M059J (cell line): ENCODE measurements at places on chromosomes 2 and 18.

- DNase-seq: no peak
These were observed 174.5 kb downstream of the CTIF start for GRCh38 chr18:48713309-48713708.

- peak; percentile 80 for DNase-seq
These were observed 49.8 kb downstream of the LDLRAD4 start for GRCh38 chr18:13268158-13269012.

- no peak for DNase-seq
These were observed 150.2 kb downstream of the NCKAP5 start for GRCh38 chr2:133418021-133418420.

DNA sequence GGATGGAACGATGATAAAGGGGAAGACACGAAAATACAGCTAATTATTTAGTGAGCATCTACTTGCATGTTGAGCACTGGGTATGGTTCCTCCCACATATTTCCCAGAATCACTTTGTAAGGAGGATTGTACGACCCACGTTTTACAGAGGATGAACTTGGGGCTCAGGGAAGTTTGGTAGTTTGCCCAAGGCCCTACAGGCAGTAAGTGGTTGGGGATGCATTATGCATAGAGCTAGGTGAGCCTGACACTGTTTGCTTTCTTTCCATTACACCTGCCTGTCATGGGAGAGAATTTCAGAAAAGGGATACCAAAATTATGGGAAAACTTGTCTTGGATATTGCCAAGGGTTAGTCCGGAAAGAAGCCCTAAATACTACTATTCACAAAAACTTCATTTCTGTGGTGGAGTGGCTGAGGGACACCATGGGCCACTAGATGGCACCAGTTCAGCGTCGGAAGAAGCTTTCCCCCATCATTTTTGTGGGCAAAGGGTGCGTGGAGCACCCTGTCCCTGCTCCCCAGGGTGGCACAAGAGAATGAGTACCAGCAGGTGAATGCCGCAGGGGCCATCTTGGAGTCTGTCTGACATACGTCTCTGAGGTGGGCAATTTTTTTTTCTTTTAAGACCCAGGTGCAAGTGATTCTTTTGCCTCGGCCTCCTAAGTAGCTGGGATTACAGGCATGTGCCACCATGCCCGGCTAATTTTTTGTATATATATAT is 23.5 kb upstream of the C18orf32 start:
- peak; percentile 59 for DNase-seq

- peak; percentile 69 for DNase-seq
These were observed 61.6 kb downstream of the BMP10 start for GRCh38 chr2:68809324-68810240.

- peak; percentile 18 for DNase-seq
These were observed 61.3 kb downstream of the MGAT4A start for GRCh38 chr2:98669675-98670074.

DNA sequence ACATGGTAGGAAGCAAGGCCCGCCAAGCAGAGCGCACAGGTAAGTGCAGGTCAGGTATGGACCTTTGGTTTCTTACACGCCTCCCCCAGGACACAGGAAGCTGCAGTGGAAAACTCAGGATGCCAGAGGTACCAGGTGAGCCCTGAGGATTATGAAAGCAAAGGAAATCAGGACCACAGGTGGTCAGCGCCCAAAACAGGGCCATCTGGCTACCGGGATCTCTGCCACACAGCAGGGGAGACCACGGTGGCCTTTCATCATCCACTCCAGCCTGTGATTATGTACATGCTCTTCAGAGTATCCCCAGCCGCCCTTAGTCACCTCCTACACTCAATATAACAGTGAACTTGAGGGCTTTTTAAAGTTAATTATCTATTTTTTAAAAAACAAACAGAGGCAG is 125.5 kb upstream of the EPC2 start:
- DNase-seq: no peak

GRCh38 chr2:145931781-145932395 is 1412.0 kb upstream of the ZEB2 start:
- DNase-seq: peak; percentile 1

DNA sequence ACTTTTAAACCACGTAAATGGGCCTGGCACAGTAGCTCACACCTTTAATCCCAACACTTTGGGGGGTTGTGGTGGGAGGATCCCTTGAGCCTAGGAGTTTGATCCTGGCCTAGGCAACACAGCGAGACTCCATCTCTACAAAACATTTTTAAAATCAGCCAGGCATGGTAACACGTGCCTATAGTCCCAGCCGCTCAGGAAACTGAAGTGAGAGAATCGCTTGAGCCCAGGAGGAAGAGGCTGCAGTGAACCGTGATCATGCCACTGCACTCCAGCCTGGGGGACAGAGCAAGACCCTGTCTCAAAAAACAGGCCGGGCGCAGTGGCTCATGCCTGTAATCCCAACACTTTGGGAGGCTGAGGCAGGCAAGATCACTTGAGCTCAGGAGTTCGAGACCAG is 12.2 kb downstream of the ROCK1 start:
- no peak for DNase-seq

DNA sequence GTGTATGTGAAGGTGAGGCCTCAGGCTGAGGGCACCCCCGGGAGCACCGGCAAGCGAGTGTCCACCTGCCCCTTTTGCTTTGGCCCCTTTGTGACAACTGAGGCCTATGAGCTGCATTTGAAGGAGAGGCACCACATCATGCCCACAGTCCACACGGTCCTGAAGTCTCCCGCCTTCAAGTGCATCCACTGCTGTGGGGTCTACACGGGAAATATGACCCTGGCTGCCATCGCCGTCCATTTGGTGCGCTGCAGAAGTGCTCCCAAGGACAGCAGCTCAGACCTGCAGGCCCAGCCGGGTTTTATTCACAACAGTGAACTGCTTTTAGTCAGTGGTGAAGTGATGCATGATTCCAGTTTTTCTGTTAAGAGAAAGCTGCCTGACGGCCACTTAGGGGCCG is 28.9 kb downstream of the ADNP2 start:
- no peak for DNase-seq

DNA sequence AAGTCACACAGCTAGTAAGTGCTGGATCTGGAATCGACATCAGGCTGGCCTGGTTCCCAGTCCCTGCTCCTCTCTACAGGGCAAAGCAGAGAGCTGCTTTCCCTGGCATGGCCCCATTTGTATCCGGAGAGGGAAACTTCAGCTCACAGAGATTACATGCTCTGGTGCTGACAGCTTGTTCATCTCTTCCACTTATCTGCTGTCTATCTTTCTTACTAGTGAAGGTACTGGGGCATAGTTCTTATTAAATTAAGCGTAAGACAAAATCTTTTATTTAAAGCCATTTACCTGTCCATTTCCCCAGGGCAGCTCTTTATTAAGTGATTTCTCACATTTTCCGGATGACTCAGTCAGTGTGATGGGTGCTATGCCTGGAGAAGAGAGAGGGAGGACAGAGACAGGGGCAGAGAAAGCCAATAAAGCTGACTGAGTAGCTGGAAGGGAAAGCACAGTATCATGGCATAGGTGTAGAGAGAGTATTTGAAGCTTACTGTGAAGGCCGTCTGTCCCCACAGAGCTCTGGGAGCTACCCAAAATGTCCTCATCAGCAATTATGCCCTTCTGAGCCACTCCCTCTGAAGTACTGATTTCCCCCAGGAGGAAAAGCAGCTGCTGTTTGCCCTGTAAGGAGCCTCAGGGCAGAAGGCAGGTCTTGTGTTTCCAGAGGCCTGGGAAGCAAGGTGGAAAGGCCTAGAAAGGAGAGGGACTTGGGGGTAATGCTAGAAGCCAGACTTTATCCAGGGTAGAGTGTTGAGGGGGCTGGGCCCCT is 44.1 kb upstream of the EPAS1 start:
- DNase-seq: peak; percentile 82

- DNase-seq: no peak
These were observed 15.4 kb upstream of the FOSL2 start for GRCh38 chr2:28377195-28377816.

DNA sequence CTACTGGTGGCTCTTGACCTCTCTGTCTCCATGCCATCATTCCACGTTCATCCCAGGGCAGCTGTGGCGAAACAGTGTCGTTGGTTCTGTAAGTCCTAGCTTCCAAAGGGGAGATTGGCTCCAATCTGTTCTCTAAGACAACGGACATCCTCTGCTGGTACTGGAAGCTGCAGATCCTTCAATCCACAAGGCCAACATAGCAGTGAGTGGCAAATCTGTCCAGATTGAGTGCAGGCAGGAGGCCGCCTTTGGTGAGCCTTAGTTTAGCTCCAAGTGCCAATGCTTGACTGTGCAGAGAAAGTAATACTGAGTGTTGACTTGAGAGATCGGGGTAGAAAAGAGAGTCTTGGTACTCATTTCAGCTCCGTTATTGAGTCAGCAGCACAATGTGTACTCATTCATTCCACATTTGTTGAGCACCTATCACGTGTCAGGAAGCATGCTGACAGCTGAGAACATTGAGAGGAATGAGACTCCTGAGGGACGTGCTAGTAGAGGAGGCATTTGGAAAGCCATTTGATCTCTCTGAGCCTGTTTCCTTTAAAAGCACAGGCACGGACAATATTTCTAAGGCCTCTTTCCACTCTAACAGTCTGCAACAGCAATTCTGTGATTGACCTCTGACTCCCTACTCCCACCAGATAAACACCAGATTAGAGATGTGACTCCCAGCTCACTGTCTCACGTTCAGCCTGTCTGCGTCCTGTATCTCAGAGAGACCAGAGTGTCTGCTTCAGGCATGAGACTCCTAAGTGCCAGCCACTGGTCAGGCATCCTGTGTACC is 306.0 kb downstream of the CLIP4 start:
- DNase-seq: peak; percentile 46

GRCh38 chr2:172877826-172878225 is 142.2 kb downstream of the RAPGEF4 start:
- DNase-seq: peak; percentile 41

- peak; percentile 32 for DNase-seq
These were observed 432.7 kb upstream of the RAB12 start for GRCh38 chr18:8176554-8176953.

DNA sequence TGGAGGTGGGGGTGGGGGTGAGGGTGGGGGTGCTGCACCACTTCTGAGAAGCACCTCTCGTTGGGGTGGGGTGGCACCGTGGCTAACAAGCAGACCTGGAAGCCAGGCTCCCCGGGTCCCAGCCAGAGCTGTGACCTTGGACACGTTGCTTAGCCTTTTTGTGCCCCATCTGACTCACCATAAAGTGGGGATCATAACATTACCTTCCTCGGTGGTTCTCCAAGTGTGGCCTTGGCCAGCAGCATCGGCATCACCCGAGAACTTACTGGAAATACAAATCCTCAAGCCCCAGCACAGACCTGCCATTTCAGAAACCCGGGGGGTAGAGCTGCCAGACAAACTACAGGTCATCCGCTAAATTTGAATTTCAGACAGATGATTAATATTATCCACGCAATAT is 58.7 kb upstream of the SLC66A3 start:
- no peak for DNase-seq

- DNase-seq: peak; percentile 39
These were observed 99.4 kb upstream of the SCN7A start for GRCh38 chr2:166593403-166593802.

DNA sequence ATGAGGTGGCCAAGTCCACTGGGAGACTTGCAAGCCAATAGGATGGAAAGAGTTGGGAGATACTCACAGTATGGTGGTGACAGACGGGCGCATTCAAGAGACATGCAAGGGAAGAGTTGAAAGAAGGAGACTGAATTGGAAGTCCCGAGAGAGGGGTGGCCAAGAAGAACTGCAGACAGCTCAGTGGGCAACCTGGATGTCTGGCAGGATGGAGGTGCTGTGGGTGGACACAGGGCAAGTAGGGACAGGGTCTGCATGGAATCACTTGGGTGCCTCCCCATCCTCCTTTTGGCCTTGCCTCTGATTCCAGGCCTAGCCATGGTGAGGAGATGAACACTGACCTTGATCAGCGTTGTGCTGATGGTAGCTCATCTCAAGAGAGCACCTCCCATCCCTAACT is 235.7 kb upstream of the COPS8 start:
- DNase-seq: no peak

DNA sequence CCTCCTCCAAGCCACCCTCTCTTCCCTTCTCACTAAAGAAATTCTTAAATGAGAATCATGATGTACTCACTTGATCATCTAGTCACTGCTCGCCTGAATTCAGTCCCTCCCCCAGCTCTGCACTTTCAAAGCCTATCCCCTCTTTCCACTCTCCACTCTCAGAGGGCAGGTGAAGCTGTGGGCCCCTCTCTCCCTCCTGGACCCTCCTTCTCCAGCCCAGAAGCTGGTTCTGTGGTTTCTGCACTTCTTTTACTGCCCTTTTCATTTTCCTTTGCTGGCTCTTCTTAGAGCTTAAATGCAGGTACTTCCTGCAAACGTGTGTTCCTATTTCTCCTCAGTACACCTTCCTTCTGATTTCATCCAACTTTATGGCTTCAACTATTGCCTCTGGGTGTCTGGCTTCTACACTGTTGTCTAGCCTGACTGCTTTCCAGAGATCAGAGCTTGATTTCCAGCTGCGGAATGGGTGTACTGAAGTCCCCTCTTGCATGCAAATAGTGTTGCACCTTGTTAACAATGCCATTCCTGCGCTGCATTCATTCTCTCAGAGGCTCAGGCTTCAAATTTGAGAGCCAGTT is 15.3 kb upstream of the TXNDC2 start:
- no peak for DNase-seq

- DNase-seq: no peak
These were observed 84.9 kb downstream of the MOGAT1 start for GRCh38 chr2:222756362-222756831.

GRCh38 chr2:133324150-133324561 is 244.1 kb downstream of the NCKAP5 start:
- peak; percentile 82 for DNase-seq

DNA sequence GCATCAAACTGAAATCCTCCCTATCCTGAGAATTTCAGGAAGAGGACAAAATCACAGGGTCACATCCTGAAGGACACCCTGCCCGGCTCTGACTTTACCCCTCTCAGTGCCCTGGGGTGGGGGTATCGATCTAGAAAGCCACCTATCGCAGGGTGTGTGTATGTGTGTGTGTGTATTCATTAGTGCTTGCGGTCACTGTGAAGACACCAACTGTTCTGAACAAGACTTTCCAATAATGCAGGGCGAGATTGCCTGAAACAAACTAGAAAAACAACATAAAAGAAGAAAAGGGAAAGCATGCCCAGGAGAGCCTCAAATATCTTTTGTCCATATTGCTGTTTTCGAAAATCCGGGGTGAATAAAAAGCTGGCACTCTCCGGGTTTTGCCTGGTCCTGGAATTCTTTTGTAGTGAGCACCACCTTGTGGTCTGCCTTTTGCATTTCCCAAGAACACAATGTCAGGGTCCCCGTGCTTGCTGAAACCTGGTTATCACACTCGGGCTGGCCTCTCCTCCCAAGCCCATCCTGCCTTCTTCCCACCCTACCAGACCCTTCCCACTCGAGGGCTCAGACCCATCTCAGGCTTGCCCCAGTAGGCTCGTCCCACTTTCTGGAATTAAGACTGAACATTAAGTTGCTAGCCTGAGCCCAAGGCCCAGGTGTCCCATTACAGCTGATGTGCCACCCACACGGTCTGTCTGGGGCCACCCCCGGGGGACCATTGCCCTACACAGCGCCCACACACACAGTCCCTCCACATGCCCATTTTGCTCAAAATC is 25.0 kb upstream of the COPS8 start:
- DNase-seq: peak; percentile 63
